ENCODE measurements at places on chromosomes 5 and 9. TPM values are rescaled to one million over a fixed set of nuclear protein-coding genes. Genes with fewer than 3 reads are reported as not detected.
A peak's percentile ranks its signal among the peaks of the same experiment; 100 is the strongest.

The AIF1L gene
- polyA plus RNA-seq: not detected

DNA sequence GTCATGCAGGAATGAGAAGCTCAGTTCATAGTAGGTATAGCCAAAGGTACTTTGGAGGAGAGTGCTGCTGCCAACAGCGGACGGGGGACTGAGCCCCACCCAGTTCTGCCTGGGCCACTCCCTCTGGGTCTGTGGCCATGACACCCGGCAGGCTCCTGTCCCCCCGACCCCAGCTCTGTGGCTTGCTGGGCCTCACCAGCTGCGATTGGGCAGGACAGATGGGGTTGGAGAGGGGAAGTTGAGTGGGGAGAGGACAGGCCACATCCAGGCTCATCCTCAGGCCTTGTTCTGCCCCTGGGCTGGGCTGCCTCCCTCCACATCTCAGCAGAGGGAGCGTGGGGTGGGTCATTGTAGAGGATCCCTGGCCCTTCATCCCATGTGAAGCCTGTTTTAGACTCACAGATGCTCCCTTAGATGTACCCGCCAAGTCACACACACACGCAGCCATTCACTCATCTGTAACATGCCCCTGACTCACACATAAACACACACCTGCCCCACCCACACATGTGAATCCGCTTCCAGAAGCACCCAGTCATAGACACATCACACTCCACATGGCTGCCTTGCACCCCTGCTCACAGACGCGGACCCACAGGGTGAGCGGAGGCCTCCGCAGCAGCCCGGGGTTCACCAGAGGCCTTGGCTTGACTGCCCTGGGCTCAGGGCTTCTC, 48.8 kb downstream of the NTNG2 start:
- no peak for DNase-seq

DNA sequence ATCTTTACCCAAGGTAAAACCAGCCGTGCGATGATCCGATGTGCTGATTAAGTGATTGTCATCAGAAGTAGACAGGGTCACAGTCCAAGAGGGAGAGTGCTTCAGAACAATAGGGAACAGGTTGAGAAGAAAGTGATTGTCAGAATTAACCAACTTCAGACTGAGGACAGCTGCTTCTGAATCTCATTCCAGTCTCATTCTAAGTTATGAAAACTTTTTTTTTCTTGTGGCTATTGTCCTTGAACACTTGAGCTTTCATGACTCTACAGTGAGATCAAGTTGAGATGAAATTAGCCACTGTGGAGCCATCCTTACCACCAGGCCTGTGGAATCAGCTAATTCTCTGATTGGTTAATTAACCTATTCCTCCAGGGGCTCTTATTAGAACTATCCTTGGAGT, 159.9 kb upstream of the WWC1 start:
- DNase-seq: no peak

DNA sequence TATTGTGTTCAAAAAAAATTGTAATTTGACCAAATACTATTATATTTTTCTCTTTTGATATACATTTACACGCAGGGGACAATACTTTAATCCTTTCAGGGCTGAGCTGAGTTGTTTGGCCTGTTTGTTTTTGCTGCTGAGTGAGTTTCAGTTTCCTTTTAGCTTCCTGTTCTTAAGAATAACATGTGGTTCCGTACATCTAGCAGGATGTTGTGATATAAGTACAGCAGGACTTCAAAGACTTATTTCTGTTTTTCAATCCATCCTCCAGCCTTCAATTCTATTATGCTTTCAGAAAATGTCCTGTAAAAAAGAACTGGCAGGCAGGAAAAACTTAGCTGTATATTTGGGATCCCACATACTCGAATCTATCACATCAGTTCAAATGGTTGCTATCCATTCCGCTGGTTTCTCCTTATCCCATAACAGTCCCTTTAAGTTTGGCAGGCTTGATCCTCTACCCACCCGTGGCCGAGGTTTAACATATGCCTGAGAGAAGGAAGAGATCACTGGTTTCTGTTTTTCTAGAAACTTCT, 1037.3 kb upstream of the ACO1 start:
- DNase-seq: peak; percentile 72

DNA sequence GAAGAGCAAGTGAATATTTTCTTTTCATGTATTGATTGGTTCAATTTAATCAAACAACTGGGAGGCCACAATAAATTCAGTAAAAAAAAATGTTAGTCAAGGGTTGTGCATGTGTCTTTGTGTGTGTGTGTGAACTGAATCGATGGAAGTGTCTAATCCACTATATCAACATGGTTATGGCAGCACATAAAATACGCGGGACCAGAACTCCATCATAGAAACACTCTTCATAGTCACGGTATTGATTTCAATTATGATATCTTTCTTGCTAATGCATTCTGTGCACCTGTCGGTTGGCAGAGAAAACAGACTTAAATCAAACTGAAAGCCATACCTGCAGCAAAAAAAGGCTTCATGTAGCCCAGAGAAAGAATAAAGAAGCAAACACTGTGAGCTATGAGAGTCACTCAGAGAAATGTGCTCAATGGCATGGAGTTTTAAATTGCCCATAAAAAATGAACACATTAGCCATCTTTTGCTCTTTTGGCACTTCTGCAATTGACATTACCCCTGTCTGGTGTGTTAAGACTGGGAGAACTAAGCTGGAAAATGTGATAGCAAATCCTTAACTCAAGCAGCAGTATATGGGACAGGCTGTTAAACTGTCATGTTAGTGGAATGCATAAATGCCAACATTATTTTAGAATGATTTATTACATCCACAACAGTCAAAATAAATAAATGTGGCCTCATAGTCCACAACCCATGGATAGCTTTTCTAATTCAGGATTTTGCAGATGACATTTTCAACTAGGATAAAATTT, 642.4 kb upstream of the C9orf72 start:
- DNase-seq: no peak

GRCh38 chr5:169861934-169862333, 118.4 kb downstream of the INSYN2B start:
- no peak for DNase-seq

- no peak for DNase-seq
These were observed 319.9 kb upstream of the PTGER4 start for GRCh38 chr5:40359832-40360231.

GRCh38 chr5:134328619-134329018, 38.4 kb downstream of the CDKL3 start:
- DNase-seq: no peak

GRCh38 chr9:129675620-129676019, 10.2 kb downstream of the PRRX2 start:
- no peak for DNase-seq

DNA sequence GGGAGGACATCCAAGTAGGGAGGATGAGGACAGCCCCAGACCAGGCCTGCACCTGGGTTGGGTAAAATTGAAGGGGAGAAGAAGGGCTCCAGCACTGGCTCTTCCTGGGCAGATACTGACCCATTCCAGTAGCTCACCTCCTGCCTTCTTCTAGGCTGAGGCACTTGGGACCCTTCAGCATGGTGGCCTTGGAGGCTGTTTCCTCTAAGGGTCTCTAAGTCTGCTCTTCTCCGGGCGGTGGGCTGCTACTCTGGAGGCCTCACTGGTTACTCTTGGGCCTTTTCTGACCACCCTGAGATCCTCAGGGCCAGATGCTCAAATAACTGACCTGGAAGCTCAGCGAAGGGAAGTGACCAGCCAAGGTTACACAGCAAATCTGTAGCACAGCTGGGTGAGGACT, 2.8 kb upstream of the TIFAB start:
- no peak for DNase-seq

The PAM gene
- 30.8 TPM for polyA plus RNA-seq

The ZDHHC11B gene
- 0.75 TPM for polyA plus RNA-seq

- no peak for DNase-seq
These were observed 49.6 kb upstream of the UBAC1 start for GRCh38 chr9:136010615-136011361.

DNA sequence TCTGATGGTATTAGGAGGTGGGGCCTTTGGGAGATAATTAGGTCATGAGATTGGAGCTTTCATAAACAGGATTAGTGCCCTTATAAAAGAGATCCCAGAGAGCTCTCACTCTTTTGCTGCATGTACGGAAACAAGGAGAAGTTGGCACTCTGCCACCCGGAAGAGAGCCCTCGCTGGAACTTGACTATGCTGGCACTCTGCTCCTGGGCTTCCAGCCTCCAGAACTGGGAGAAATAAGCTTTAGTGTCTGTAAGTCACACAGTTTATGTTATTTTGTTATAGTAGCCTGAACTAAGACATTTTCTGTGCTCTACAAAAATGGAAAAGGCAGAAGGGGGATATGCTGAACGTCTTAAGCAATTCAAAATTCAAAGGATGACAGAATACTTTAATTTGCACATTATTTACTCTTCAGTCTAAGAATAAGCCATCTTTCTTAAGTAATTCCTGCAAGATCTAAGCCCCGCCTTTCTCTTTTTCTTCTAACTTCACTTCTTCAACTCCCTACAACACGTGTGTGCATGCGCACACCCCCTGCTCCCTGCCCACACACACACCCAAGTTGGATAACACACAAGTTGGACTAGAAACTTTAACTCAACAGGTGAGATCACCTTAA, 17.3 kb downstream of the NFIB start:
- no peak for DNase-seq

DNA sequence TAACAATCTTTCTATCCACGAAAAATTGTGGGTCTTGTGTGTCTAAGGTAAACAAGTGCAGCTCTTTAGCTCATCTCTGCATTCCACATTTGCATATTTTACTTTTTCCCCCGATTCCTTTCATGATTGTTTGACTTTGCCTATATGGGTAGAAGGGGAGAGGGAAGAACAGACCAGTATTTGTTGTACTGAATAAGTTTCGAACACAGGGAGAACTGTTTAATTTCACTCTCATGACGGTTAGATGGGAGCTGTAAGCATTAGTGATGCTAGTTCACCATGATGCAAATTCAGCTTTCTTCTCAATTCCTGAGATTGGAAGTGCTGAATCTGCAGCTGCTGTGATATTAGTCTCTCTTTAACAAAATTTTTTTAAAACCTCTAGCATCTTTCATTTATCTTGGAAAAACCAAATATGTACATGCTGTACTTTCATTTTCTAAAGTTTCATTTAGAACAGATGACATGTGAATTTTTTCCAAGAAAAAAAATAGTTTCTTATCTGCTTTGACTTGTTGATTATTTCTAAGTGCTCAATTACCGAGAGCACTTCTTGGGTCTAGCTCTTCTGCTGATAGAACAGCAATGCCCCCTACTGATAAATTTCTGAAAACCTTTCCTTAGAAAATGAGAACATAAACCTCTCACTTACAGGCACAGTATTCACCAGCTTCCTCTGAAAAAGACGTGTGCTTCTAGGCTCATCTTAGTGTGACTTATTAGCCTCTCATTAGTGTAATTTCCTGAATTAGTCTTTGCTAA, 149.5 kb downstream of the BAAT start:
- DNase-seq: no peak

- DNase-seq: no peak
These were observed 6.1 kb downstream of the ZDHHC21 start for GRCh38 chr9:14687042-14687719.

- DNase-seq: no peak
These were observed 112.2 kb downstream of the MRPL36 start for GRCh38 chr5:1687301-1687970.

GRCh38 chr9:123948286-123948685, 18.4 kb upstream of the DENND1A start:
- DNase-seq: no peak

DNA sequence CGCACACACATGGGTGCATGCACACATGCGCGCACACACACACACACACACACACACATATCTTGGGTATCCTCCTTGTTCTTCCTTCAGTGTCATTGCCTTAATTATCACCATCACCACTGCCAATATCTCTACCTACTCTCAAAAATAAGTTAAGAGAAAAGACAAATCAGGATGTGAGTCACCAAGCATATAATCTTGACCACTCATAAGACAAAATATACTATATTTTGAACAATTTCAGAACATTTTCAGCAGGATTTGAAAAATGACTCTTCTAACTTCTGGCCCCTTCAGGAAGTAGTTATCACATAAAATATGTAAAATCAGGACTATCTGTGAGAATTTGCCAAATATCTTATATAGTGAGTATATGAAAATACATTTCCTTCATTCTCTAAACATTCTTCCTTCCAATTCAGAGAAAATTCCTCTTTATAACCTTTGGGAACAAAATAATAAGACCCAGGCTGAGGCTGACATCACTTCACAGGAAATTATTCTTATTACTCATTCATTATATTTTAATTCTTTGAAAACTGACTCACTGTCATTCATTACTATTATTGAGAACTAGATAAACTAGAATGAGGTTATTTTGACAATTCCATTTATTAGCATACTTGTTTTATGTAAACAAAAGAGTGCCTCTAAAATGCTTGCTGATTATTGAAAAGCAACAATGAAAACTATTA, 772.0 kb upstream of the ACO1 start:
- no peak for DNase-seq

The CDH9 gene
- polyA plus RNA-seq: not detected

GRCh38 chr9:25703701-25704357, 25.6 kb upstream of the TUSC1 start:
- DNase-seq: no peak

The FUBP3 gene
- polyA plus RNA-seq: 27.6 TPM

- DNase-seq: no peak
These were observed 393.8 kb upstream of the MEF2C start for GRCh38 chr5:89276566-89277305.

- no peak for DNase-seq
These were observed 32.2 kb upstream of the TGFBI start for GRCh38 chr5:135996611-135997010.

GRCh38 chr5:159135896-159136531, 36.3 kb upstream of the EBF1 start:
- DNase-seq: no peak

DNA sequence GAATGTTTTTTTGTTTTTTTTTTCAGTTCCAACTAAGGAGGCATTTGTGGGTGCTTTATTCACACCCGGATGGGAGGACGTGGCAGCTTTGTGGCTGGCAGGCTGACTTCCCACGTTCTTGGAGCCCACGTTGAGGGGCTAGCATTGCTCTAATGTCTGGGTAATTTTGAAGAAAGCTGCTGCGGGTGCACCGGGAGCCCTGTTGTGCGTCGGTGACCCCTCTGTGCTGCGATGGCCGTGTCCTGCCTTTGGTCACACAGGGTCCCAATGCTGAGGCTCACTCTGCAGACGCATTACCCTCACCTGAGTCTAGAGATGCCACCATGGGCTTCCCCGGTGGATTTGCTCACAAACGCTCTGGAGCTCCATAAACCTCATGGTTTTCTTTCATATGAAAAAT, 34.2 kb downstream of the NDUFS6 start:
- no peak for DNase-seq

The SLC27A6 gene
- polyA plus RNA-seq: not detected

GRCh38 chr9:98906273-98907040, 37.2 kb upstream of the COL15A1 start:
- peak; percentile 37 for DNase-seq

DNA sequence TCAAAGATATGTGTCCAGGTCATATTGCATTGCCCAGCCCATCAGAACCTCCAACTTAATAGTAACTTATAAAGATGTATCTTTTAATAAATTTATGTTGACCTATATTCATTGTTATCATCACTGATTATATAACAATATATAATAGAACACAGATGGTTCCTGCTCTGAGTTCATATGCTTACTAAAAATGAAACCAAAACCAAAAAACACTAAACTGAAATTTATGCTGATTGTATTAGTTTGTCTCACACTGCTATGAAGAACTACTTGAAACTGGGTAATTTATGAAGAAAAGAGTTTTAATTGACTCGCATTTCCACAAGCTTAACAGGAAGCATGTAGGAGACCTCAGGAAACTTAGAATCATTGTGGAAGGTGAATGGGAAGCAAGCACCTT, 462.5 kb upstream of the TYRP1 start:
- DNase-seq: no peak

GRCh38 chr9:100099722-100100042, 639 bp downstream of the INVS start:
- no peak for DNase-seq
